Ovary (tissue), 10 donors: ENCODE measurements at places on chromosomes 6 and 20. TPM values are rescaled to one million over a fixed set of nuclear protein-coding genes. Genes with fewer than 3 reads are reported as not detected.

Gene FNDC1
- total RNA-seq, result 1.1 TPM

DNA sequence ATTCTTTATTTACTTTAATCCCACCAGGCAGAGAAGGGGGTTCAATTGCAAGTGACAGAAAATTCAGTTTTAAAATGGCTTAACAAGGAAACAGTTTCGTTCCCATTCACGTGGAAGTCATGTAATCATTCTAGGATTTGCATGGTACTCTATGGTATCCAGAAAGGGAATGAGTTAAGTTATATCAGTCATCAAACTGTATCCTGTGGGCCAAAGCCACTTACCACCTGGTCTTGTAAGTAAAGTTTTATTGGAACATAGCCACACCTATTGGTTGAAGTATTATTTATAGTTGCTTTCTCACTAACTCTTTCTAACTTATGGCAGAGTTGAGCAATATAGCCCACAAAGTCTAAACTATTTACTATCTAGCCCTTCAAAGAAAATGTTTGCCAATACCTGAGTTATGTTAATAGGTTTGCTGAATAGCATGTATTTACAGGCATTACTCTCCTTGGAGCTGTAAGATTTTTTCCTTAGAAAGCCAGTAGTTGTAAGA lies 10.2 kb upstream of the MMS22L start:
- DNase-seq, result no peak

- DNase-seq, result no peak
These were observed 970.5 kb upstream of the SLC35B3 start for GRCh38 chr6:9405825-9406224.

- DNase-seq, result no peak
These were observed 400.2 kb downstream of the QKI start for GRCh38 chr6:163814494-163815364.

DNA sequence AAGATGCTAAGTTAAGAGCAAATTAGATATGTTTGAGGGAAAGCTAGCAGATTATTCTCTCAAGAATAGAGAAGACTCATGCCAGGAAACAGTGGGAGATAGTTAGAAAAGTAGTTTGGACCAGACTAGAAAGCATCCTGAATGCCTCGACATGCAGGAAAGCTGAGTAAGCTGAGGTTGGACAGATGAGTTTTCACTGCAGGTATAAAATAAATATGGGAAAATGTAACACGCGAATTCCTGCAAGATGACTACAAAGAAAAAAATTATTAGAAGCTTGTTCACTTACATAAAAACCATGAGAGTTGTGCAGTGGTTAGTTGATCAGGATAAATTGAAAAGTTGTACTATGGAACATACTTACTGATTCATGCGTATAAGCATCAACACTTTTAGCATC lies 484.2 kb upstream of the MANEA start:
- no peak for DNase-seq
